Hepatic stellate cell (primary cell): ENCODE measurements at places on chromosomes 6 and 20.

- DNase-seq: no peak
These were observed at the start of gene NKAIN4 for GRCh38 chr20:63254232-63254605. NKAIN4 (minus strand) TSS chr20:63254463; CDS start chr20:63254450, 13 bp downstream.

GRCh38 chr6:10478187-10479040 is 42.7 kb upstream of the GCNT2 start:
- peak; percentile 47 for DNase-seq

DNA sequence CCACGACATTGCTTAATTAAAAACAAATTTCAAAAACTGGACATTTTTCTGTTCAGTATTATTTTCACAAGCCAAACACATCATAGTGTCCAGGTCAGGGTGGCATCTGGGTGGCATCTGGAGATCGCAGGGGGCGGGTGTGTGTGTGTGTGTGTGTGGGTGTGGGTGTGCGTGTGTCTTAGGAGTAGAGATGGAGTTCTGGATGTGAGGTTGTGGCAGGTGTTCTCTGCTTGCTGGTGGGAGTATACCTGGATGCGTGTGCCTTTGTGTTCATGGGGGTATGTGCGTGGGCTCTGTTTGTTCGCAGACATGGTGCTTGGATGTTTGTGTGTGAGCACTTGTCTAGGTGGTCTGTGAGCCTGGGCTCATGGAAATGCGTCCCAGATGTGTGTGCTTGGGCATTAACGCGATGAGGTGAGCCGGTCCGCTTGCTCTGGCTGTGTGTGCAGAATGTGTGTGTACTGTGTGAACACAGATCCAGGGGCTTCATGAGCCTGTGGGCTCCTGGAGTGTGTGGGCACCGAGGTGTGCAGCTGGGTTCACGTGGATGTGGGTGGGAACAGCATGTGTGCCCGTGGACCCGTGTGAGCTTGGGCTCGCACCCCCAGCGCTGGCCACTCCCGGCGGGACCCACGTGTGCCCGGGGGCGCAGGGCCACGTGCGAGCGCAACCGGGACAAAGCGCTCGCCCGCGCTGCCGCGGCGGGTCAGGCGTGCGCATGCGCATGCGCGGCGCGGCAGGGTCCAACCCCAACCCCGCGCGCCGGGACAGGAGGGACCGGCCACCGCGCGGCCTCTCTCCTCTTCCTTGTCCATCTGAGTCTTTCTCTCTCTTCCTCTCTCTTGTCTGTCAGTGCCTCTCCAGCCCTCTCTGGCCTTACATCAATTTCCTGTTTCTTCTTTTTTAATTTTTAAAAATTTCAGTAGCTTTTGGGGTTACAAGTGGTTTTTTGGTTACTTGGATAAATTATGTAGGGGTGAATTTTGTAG is 60.4 kb downstream of the SRC start:
- DNase-seq: peak; percentile 75

- no peak for DNase-seq
These were observed 14.3 kb upstream of the FAM135A start for GRCh38 chr6:70398783-70399728.

GRCh38 chr20:37411408-37412219 is 65.7 kb downstream of the SRC start:
- DNase-seq: peak; percentile 31
